ENCODE measurements at places on chromosomes 13 and 19.
A peak's percentile ranks its signal among the peaks of the same experiment; 100 is the strongest.

DNA sequence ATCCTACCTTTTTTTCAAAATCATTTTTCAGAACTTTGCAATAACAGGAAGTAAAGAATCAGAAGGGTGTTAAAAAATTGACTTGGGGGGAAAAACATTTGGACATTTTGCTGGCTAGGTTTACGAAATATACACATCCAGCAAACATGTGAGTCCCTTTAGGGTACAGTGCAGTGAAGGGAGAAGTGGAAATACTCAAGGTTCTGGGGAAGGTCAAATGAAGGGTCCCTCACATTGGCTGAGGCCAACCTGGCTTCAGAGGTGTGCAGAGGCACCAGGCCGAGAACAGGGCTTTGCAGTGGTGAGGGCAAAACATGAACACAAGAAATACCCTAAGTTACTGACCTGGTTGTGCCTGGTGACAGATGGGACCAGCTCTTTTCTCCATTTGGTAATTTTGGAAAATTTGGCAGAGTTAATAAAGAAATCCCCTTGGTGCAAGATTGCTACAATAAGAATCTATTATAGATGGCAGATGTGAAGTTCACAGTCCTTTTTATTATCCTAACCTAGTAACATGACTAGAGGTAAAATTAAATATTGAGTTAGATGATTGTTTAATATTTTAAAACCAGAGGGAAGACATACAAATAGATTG lies 1.5 kb upstream of the UPF3A start:
- no peak for DNase-seq

DNA sequence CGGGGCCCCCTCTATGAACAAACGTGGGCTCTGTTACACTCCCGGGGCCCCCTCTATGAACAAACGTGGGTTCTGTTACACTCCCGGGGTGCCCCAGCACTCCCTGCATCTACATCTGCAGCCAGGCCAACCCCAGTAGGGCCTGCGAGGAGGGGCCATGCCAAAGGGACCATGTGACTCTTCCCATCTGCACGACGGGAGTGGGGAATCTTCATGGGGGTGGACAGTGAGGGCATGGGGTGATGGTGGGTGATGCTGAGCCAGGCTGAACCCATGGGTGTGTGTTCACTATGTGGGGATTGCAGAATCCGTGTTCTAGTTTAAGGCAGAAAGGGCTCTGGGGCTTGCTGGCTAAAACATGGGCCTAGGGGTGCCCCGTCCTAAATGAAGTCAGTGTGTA lies 69.9 kb upstream of the ARHGEF7 start:
- DNase-seq = no peak

GRCh38 chr19:15584541-15585115 lies 30.4 kb upstream of the CYP4F8 start:
- peak; percentile 90 for DNase-seq

GRCh38 chr13:87536499-87536898 lies 134.7 kb upstream of the SLITRK5 start:
- DNase-seq = no peak

- DNase-seq = peak; percentile 97
Measured at GRCh38 chr19:38263689-38264485, 486 bp upstream of the SPINT2 start.

- DNase-seq = peak; percentile 83
Measured at GRCh38 chr19:18594096-18594823, 5.7 kb downstream of the REX1BD start.

- DNase-seq = no peak
Measured at GRCh38 chr13:43544011-43544410, 242.8 kb downstream of the ENOX1 start.

- DNase-seq = no peak
Measured at GRCh38 chr19:45186509-45187334, 8.1 kb downstream of the BLOC1S3 start.

- no peak for DNase-seq
Measured at GRCh38 chr19:6743066-6743465, 3.6 kb downstream of the TRIP10 start.

DNA sequence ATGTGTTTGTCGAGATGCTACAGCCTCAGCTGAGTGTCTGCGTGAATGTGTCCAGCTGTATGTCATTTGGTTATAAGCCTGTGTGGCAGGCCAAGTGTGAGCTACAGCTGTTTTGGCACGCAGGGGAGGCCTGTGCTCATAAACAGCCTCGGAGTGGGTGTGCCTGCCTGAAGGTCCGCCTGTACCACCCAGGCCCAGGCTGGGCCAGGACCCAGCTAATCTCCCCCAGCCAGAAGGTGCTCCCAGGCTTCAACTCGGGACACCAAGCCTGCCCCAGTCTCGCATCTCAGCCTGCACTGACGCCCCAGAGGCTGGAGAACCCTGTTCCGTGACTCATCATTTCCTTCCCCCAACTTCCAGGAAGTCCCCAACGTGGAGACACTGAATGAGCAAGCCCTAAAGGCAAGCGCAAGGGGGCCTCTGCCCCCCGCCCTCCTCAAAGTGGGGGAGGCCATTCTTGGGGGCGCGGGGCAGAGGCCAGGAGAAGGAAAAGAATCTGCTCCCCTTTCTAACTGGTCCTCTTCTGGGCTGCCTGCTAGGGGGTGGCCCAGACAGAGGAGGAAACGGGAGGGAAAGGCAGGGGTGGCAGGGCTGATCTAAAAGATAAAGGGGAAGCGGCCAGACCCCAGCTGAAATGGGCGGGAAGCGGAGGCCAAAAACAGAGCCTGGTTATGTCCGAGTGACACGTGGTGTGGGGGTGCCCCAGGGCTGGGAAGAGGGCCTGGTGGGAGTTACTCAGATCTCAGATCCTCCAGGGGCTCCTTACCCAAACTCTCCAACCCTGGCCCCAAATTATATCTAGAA lies 2.0 kb downstream of the SLC1A5 start:
- no peak for DNase-seq

DNA sequence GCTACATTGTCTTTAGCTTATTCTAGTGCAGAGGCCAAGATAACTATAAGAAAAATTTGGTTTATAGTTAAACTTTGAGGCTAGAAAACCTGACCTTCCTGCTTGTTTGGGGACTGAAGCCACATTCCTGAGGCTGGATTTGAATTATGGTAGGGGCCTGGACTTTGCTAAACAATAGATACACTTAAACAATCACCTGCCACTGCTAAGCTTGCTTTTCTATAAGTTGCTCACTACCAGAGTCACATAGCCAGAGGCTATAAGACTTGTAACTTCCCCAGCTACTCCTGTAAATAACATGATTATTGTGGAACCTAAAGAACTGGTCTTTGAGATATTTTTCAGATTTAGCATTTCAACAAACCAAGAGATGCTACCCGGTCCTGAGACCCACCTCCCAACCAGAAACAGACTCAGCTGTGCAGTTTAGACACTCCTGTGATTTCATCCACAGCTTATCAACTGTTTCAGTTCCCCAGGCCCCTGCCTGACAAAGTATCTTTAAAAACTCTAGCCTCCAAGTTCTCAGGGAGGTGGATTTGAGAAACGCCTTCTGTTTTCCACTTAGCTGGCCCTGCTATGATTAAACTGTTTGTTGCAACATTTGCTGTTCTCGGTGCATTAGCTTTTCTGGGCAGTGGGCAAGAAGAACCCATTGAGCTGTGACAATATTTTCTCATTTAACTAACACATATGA lies 77.7 kb downstream of the MIPEP start:
- DNase-seq = no peak

DNA sequence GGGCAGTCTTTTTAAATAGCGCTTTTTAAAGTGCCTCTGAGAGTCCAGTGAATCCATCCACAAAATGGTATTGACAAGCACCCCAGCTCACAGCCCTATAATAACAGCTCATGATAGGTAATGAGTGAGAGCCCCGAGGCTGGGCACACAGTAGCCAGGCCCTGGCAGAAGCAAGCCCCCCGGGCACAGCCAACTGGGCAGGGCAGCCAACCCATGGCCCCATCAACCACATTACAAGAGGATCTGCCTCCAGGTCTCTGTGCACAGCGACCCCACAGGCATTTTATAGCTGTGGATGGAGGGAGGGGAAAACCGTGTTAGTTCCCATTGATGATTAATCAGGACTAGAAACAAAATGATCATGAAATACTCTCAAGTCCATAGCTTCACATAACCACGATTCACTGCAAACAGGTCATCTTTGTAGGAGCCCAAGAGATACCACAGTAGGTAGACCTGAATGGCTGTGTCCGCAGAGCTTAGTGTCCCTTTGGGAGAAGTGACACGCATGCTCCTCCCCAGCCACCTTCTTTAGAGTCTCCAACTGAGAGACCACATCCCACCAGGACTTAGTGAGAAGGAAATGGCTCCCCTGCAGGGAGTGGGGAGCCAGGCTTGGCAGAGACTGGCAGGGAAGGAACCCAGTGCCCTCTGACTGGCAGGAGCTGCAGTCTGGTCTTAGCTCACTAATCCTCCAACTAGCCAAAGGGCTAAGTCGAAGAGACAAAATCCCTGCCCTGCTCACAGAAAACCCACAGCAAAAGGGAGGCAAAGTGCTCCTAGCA lies 4.3 kb upstream of the VSTM2B start:
- DNase-seq = no peak

DNA sequence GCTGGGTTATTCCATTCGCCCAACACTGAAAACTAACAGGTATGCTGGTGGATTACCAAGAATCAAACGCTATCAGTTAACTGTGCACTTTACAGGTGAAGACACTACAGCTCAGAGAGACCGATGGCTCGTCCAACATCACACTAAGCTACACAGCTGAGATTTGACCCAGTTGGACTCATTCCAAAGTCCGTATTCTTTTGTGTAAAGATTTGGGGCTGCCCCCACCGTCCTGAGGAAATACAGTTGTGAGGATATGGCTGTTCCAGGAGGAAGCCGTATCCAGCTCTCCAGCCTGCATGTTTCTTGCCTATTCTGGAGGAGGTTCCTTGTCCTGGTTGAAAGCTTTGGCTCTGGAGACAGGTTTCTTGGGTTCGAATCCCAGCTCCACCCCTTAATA lies 4.2 kb downstream of the ZSCAN5A start:
- no peak for DNase-seq

DNA sequence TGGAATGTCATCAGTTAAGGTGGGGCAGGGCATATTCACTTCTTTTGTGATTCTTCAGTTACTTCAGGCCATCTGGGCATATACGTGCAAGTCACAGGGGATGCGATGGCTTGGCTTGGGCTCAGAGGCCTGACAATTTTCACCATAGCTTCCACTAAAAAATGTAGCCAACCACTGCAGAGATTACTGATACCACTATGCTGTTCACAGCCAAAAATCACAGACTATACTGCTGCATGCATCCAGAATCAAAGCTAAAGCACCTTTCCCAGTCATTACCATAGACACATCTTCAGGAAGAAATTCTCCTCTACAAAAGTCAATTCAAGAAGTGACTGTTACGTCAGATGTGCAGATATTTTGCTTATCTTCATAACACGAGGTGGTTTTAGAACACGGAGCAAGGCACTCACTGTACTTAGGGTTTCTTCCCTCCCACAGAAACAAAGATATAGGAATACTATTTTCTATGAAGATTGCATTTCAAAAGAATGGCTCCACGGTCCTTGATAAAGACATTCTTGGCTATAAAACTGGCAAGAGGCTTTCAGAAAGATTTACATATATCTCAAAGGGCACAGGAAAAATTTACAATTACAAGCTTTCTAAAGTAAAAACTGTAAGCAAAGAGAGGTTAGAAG lies 1556.6 kb upstream of the PRR20A start:
- peak; percentile 63 for DNase-seq

DNA sequence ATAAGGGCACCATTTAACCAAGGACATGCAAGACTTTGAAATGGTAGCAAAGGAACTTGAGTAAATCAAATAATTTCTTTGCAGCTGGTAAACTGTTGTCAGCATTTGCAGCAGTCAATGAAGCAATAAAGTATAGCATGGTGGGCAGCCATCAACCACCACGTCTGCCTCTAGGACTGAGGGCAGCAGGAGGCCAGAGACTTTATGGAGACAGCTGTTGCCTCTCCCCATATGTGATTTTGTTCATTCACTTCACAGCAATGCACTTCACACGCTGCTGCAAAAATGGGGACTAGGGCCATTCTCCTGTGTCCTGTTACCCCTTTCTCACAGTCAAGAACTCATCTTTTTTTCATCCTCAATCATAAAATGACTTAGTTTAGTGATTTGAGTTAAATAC lies 51.3 kb upstream of the PCDH9 start:
- no peak for DNase-seq

GRCh38 chr13:19955873-19956559 lies 2.5 kb upstream of the ZMYM2 start:
- no peak for DNase-seq

- DNase-seq = no peak
Measured at GRCh38 chr13:95195146-95195545, 106.1 kb downstream of the ABCC4 start.

- peak; percentile 69 for DNase-seq
Measured at GRCh38 chr19:41376241-41376997, at the start of gene TMEM91. TMEM91 (plus strand) TSS chr19:41376533; CDS start chr19:41378310, 1,777 bp downstream.

DNA sequence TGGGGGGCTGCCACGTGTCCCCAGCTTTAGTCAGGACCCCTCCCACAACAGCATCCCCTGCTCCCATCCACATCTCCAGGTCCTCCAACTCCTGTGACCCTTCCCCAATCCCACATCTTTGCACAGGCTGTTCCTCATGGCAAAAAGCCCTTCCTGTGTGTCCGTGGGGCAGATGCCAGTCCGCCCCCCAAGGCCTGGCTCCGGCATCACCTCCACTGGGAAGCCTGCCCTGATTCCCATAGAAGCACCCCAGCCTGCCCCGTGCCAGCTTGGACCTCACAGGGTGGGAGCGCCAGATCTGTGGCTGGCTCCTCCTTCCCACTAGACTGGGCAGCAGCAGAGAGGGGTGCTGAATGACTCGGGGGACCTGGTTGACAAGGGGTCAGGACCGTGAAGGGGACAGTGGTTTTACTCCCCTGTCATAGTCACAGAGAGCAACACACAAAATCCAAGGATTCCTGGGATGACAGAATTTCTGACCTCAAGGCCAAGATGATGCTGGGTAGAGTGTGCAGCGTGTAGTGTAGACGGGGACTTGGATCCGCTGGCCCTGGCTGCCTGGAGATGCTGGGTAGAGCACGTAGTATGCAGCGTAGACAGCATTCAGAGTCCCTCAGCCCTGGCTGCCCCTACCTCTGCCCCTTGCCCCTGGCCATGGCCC lies 13.3 kb downstream of the KLF2 start:
- DNase-seq = no peak

GRCh38 chr13:99379856-99380801 lies 72.9 kb upstream of the GPR183 start:
- no peak for DNase-seq

GRCh38 chr19:941292-942132 lies 15.7 kb downstream of the ARID3A start:
- DNase-seq = no peak
